EL (cell line): ENCODE measurements at places on chromosomes 7 and 10.

- DNase-seq: no peak
Measured at GRCh38 chr7:158321056-158321700, 266.4 kb downstream of the PTPRN2 start.

DNA sequence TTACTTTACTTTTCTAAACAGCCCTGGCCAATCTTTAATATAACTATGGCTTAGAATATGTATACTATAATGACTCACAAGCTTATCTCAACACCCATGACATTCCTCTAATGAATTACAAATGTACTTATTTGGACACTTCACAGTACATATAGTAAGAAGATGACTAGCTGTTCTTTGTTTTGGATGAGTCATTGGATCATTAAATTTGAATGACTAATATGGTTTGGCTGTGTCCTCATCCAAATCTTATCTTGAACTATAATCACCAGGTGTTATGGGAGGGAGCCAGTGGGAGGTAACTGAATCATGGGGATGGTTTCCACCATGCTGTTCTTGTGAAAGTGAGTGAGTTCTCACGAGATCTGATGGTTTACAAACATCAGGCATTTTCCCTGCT is 807.5 kb upstream of the SORCS1 start:
- DNase-seq: peak; percentile 27

DNA sequence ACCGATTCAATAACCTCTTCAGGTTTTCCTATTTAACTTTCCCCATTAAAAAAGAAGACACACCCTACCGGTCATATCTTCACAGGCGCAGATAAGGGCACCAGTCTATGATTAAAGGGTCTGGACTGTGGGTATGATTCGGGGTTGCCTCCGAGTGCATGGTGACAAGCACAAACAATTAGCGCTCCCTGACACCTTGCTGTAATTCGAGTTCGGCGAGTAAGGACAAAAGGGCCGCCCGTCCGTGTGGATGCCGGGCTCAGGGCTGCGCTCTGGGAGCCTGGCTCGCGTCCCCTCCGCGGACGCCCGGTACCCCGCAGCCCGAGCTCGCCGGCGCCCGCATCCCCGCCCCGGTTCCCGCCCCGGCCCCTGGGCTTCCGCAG is 111.9 kb upstream of the RHEB start:
- DNase-seq: peak; percentile 45

- no peak for DNase-seq
Measured at GRCh38 chr10:103905441-103905840, 12.5 kb downstream of the STN1 start.

DNA sequence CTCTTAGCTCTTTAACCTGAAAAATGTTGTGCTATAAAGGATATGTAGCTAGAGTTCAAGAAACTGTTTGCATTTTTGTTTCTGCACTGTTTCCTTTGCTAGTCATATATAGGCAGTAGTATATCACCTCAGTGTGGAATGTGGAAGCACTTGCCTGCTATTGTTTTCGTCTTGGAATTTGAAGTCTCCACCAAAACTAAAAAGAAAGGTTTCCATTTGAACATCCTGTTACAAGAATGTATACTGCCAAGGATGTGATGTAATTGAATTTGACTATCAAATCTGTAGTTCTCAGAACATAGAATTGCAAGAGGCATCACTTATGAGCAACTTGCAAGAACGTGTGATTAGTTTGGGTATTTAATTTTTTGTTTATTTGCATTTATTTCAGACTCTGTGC is 51.1 kb upstream of the MEOX2 start:
- no peak for DNase-seq

DNA sequence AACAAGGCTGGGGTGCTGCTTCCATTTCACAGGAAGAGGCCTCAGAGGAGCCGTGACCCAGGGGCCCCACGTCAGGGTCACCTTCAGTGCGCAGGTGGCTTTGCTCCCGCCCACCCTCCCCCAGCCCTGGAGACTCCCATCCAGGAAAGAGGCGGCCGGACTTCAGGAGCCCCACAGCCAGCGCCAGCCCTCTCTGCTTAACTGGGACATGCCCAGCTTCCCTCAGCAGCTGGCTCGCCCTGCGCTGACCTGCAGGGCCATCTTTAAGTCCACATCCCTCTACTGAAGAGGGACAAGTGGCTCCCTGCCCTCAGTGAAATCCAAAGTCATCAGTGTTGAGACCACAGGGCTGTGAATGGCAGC is 141.9 kb upstream of the PPP2R2D start:
- no peak for DNase-seq

- DNase-seq: no peak
Measured at GRCh38 chr10:43884501-43885105, 235.9 kb upstream of the ZNF32 start.

GRCh38 chr7:116259871-116260440 is 49.6 kb downstream of the TES start:
- peak; percentile 87 for DNase-seq

- DNase-seq: peak; percentile 38
Measured at GRCh38 chr10:93406364-93407145, 75.6 kb downstream of the MYOF start.

DNA sequence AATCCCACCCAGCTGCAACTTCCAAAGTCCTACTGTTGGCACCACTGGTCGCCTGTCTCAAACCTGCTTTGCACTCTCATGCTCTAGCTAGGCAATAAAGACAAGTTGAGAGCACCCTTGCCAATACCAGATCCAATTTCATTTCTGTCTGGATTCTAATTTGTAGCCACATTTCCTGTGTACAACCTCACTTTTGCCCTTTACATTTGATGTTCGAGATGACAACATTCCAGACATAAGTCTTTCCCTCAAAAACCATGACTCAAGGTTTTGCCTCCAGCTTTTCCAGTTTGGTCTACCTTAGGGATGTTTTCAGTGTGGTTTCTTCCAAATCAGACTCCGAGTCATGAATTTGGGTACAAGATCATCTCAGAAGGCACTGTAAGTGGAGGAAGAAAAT is 309.0 kb downstream of the GPAM start:
- no peak for DNase-seq

GRCh38 chr7:64947252-64948000 is 43.4 kb downstream of the ZNF117 start:
- no peak for DNase-seq

- DNase-seq: no peak
Measured at GRCh38 chr7:69603937-69604494, 5.7 kb downstream of the AUTS2 start.

DNA sequence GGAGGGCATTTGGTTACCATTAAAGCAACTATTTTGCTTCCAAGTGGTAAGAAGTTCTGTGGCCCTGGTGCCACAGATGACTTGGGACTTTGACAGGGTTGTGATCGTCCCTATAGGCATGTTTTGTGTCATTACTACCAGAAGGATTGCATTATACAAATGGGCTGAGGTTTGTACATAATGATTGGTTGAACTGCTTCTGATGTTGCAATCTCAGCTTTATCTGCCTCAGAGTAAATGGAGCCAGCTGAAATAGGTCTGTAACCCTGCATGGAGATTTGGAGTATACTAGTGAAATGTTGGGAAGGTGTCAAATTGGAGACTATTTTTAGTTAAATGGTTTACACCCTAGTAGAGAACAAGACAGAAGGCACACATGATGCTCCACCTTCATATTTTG is 46.1 kb upstream of the SEPTIN7 start:
- no peak for DNase-seq
